Epithelial cell of proximal tubule (primary cell): ENCODE measurements at places on chromosomes 5 and 9.

DNA sequence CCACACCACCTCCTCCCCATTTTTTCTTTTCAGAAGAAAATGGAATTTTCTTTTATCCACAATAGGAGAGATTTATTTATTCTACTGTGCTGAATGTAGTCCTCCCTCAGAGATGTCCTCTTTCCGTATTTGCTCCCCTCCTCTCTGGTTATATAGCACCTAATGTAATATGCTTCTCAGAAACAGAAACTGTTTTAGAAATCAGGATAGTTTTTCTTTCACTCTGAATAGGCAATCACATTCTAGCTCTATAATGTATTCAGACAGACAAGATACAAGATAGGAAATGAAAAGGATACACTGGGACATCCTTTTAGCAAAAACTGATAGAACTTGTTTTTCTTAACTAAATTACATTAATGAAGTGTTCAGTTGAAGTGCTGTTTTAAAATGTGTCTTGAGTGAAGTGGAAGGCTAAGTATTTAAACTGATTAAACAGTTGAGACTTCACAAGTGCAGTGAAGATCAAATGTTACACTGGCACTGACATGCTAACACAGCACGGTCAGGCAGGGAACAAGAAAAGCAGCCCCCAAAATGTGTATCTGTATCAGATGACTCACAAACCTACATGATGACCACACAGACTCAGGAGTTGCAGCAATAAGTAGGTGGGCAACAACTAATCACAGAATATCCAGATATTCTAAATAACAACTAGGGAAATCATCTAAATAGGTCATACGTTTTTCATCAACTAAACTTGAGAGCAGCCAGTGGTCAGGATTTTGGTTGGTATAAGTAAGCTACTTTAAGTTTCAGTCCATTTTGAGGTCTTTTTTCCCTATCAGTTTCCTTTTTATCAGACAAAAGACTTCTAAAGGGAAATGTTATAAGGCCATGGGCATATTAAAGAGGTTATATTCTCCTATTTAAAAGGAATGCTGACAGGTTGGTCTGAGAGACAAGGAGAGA, 260.4 kb downstream of the MLLT3 start:
- DNase-seq, result no peak

DNA sequence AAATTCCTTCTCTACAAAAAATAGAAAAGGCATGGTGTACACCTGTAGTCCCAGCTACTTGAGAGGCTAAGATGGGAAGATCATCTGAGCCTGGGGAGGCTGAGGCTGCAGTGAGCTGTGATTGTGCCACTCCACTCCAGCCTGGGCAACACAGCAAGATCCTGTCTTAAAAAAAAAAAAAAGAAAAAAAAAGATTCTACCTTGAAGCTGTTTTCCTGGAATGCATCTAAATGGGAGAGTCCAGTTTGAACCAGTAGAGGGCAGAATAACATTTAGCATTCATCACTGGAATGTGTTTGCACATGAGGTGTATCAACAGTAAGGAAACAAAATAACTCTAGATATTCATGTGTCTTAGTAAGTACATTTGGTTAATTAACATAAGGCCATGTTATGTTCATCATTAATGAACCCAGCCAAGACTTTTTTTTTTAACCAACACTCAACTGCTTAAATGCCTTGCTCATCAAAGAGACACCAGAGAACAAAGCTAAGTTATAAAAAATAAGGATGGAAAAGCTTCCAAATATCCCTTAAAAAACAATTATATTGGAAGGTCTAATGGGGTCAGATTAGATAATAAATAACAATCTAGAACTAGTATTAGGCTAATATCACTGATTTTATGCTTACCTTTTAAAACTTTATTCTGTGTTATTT, 16.1 kb downstream of the IFNE start:
- DNase-seq, result peak; percentile 25

DNA sequence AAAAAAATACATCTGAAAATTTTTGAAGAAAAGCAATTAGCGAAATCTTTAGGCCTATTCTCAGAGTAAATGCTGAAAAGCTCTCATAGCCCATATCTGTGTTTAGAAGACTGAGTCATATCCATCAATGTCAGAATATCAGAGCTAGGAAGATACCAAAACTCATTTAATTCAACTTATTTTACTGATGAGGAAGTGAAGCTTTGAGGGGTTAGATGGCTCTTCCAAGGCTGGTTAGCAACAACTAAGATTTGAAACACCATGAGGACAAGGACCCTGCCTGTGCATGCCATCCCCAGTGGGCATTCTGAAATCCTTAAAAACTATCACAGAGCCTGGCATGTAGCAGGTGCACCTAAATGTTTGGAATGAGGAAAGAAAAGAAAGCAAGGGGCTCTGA, 2.5 kb downstream of the FREM1 start:
- no peak for DNase-seq

DNA sequence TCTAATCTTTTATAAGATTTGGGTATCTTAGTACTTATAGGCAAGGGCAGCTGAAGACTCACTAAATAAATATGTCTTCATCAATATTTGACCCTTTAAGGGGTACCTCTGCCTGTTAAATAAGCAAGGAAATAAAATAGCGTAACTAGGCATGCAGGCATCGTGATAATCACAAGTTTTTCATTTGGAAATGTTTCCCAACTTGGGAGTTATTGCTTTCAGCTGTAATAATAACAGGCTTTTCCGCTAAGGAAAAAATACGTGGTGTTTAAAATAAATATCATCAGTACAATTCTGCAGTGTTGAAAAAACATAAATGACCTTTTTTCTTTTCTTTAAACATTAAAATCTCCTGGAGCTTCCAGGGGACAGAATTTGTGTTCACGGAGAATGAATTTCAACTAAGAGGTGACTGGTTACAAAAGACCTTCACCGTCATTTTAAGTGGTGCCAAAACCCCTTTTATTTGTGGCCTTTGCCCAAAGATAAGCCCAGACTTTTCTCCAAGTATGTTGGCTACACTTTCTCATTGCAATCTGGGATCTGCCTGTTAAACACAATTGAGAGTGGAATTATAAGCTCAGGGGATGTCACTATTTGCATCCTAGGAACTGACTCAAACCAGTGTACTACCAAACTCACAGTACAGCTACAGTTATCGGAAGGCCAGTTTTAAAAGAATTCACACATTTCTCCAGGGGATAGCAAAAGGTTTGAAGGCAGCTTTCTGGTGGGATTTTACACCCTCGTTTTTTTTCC, 218.6 kb downstream of the FBXL7 start:
- no peak for DNase-seq

DNA sequence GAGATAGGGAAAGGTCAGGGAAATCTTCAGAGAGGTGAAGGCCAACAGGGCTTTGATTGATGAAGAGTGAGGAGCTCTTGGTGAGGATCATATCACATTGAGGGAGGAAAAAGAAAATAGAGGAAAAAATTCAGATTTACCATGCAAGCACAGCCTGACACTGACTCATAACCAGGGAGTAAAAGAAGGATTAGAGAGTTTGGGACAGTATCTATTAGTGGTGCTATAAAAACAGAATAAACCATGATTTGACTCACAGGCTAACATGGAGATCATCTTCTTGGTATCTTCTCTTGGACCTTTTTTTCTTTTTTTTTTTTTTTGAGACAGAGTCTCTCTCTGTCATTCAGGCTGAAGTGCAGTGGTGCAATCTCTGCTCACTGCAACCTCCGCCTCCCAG, 44.4 kb downstream of the MUSK start:
- no peak for DNase-seq

DNA sequence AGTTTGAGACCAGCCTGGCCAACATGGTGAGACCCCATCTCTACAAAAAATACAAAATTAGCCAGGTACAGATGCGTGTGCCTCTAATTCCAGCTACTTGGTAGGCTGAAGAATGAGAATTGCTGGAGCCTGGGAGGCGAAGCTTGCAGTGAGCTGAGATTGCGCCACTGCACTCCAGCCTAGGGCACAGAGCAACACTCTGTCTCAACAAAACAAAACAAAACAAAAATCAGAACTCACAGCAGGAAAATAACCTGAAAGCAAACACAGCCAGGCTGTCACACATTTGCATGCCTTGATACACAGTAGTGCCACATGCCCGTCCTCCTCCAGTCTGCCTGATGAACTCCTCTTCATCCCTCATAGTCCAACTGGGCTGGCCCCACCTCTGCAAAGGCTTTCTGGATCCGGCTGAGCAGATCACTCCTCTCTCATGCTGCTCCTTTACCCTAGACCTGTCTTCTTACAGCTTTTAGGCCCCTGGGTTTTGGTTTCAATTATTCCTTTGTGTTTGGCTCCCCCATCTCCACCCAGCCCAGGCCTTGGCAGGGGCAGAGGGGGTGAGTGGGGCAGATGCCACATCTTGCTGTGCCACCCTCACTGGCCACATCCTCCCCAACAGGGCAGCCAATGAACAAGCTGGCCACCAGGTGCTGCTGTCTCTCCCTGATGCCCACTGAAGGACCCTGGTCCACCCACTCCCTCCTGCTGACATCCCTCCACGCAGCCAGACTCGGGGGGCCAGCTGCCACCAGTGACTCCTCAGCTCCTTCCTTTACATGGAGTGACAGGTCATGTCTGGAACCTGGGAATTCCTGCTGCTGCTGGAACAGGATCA, 62.0 kb upstream of the GGTA1 start:
- DNase-seq, result no peak

- no peak for DNase-seq
Measured at GRCh38 chr5:88502179-88503040, 233.8 kb upstream of the TMEM161B start.

DNA sequence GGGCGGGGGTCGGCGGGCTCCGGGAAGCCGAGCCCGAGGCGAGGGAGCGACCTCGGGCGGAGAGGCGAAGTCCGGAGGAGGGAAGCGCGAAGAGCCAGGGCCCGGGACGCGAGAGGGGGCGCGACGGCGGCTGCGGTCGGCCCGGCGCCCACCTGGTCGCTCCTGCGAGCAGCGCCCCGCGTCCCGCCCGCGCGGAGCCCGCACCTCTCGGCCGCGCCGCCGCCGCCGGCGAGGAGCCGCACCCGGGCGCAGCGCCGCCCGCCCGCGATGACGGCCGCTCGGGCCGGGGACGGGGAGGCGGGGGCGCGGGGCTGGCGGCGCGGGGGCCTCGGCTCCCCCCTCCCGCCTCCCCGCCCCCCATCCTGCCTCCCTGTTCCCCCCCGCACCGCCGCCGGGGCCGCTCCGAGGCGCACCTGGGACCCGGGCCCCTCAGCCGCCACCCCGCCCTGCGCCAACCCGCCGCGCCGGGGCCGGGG, 2.6 kb downstream of the NR5A1 start:
- DNase-seq, result no peak

DNA sequence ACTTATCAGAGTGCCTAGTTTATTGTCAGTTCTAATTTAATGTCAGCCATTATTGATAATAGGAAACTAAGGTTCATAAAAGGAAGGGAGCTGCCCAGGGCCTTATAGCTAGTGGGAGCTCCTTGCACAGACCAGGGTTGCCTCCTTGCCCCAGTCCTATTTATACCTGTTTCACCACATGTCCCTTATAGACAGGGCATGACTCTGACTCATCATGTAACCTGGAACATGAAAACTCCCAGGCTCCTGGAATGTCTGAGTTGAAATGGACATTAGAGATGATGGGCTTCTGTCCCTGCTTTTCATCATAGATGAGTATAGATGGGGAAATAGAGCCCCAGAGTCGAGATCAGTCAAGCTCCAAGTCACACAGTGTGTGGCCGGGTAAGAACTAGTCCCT, 21.1 kb downstream of the FAT2 start:
- no peak for DNase-seq

GRCh38 chr5:143605403-143606005, 202.0 kb upstream of the NR3C1 start:
- DNase-seq, result no peak

DNA sequence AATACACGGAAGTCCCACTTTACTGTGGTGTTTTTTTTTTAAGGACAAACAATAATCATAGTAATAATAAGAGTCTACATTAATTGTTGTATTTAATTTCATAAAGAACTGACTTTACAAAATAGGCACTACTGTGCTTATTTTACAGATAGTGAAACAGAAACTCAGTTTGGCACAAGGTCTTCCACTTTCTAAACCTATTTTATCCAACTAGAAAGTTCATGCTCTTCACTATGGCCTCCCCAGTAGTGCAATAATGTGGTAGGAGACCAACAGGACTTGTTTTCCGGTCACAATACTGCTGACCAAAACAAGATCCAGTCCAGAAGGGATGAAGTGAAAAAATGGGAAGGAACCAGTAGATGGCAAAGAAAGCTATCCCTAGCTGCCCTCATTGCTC, 531.6 kb downstream of the CAAP1 start:
- no peak for DNase-seq

DNA sequence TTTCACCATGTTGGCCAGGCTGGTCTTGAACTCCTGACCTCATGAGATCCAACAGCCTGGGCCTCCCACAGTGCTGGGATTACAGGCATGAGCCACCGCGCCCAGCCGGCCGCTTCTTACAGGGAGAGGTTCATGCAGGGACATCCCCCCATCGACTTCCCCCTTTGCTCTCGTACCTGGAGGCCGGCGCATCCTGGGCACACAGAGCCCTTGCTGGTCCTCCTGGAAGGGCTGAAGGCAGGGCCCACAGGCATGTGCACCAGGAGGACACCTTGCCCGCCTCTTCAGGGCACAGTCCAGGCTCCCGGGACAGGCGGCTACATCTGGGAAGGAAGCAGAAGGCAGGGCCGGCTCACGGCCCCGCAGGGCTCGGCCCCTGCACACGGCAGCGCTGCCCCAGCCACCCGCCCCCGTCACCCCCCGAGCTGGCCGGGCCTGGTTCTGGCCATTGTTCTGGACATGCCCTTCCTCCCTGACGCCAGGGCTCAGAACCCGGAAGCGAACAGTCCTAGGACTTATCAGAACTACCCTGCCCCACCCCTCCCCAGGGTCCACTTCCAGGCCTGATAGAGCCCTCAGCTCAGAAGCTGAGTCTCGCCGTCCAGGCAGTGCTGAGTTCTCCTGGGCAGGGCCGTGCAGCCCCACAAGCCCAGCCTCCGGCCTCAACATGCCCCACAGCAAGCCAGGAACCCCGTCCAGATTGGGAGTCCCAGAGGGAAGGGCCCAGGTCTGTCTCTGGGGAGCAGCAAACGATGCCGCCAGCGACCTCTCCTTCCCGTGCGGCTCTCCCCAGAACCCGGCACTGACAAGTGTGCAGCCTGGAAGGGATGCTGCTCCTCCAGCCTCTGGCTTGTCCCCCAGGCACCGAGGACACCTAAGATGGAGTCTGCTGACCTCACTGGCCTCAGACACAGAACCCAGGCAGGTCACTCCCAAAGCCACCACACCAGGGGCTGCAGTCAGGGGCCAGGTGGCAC, 2.9 kb downstream of the NPDC1 start:
- DNase-seq, result no peak

- DNase-seq, result no peak
Measured at GRCh38 chr9:79667817-79668436, 96.2 kb downstream of the TLE4 start.

GRCh38 chr9:1050125-1050895, at the start of gene DMRT2:
TSS of gene DMRT2 (plus strand) at chr9:1050357. CDS start at chr9:1051614, 1,257 bp downstream.
- peak; percentile 15 for DNase-seq

DNA sequence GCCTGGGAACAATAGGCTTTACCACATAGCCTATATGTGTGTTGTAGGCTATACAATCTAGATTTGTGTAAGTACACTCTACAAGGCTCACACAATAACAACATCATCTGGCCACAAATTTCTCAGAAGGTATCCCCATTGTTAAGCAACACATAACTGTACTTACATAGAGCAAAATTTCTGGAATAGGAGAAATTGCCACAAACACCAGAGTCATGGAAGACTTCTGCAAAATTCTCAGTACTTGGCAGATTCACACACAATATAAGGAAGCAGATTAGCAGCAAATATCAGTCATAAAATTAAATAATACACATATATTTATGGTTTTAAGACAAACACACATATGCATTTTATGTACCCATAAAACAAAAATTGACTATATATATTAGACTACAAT, 16.4 kb downstream of the GNAQ start:
- DNase-seq, result no peak

- DNase-seq, result peak; percentile 39
Measured at GRCh38 chr9:122031776-122032175, 61.3 kb downstream of the TTLL11 start.

GRCh38 chr5:153968761-153969562, 69.7 kb downstream of the FAM114A2 start:
- no peak for DNase-seq
